ENCODE measurements at places on chromosomes 3 and 15. TPM values are rescaled to one million over a fixed set of nuclear protein-coding genes. Genes with fewer than 3 reads are reported as not detected.

The SKIC8 gene
- 160 TPM for polyA plus RNA-seq

The SLC22A14 gene
- 0.16 TPM for polyA plus RNA-seq

The CPA3 gene
- not detected for polyA plus RNA-seq

The CPNE4 gene
- 0.59 TPM for polyA plus RNA-seq

The HRH1 gene
- polyA plus RNA-seq, result 0.06 TPM
